ENCODE measurements at places on chromosomes 6 and 20.

DNA sequence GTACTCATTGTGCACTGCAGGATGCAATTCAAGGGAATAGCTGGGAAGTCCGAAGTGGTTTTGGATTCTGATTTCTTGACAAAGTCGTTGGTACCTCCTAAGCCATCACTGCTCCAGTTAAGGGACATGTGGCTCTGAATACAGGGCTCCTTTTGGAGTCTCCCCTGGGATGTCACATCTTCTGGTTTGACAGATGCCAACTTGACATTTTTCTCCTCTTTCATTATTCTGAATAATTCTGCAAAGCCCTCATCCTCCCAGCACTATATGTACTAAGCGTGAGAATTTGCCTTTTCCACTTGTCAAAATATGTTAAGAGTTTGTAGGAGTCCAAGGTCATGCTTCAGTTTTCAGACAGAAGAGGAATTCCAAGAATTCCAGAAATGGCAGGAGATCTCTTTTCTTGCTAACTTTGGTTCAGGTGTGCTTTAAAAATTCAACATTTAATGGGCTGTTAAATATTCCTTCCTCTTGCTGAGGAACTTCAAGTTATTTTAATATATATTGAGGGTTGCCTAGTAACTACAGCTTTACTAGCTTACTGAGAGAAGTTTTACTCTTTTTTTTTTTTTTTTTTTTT is 38.7 kb downstream of the DOK5 start:
- DNase-seq = no peak

DNA sequence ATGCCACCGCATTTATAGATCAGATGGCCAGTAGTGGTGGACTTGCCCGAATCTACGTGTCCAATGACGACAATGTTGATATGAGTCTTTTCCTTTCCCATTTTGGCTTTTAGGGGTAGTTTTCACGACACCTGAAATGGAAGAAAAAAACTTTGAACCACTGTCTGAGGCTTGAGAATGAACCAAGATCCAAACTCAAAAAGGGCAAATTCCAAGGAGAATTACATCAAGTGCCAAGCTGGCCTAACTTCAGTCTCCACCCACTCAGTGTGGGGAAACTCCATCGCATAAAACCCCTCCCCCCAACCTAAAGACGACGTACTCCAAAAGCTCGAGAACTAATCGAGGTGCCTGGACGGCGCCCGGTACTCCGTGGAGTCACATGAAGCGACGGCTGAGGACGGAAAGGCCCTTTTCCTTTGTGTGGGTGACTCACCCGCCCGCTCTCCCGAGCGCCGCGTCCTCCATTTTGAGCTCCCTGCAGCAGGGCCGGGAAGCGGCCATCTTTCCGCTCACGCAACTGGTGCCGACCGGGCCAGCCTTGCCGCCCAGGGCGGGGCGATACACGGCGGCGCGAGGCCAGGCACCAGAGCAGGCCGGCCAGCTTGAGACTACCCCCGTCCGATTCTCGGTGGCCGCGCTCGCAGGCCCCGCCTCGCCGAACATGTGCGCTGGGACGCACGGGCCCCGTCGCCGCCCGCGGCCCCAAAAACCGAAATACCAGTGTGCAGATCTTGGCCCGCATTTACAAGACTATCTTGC is 725 bp downstream of the EEF1A1 start:
- DNase-seq = peak; percentile 24

GRCh38 chr6:9647071-9647445 is 767.8 kb downstream of the TFAP2A start:
- no peak for DNase-seq

- DNase-seq = peak; percentile 64
Observed at GRCh38 chr20:33667676-33668465, 1.1 kb downstream of the ACTL10 start.

All from HEK293T (cell line).